ENCODE measurements at places on chromosomes 2 and 18.

DNA sequence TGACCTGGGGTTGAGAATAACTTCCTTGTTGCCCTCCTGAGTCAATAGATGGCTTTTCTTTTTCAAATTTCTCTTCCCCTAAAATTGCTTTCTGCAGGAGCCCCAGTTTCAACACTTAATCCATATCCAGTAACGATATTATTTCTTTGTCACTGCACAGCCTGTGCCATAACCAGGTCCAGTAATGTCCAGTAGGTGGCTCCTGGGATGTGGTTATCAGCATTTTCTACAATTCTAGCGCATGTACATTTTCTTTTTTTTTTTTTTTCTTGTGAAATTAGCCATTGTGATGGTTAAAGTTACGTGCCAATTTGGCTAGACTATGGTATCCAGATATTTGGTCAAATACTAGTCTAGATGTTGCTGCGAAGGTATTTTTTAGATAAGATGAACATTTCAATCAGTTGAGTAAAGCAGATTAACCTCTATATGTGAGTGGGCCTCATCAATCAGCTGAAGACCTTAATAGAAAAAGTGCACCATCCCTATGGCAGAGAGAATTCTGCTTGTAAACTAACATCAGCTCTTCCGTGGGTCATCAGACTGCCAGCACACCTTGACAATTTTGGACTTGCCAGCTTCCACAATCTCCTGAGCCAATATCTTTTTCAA is 72.9 kb upstream of the SCG2 start:
- DNase-seq: no peak

- DNase-seq: no peak
Measured at GRCh38 chr2:96739076-96739632, 710 bp downstream of the LMAN2L start.

GRCh38 chr2:210539578-210540416 is 16.6 kb upstream of the CPS1 start:
- no peak for DNase-seq

GRCh38 chr18:53509886-53510285 is 714.6 kb downstream of the MBD2 start:
- DNase-seq: no peak

DNA sequence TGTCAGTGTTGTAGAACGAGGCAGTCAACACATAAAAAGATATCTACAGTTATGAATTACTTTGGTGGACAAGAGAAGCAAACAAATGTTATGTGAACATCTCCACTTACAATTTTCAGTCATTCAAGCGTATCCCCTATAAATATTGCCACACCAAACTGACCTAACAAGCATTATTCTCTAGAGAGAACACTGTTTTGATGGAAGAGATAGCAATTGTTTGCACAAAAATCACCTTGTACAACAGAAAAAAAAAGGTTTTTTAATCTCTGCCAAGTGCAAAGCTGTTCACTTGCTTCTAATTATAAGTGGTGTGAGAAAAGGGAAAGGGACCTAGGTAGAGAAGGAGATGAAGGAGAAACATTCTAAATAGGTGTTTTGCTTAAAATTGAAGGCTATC is 33.8 kb downstream of the PID1 start:
- no peak for DNase-seq

GRCh38 chr2:96404446-96405373 is 69.1 kb downstream of the NCAPH start:
- DNase-seq: peak; percentile 50

DNA sequence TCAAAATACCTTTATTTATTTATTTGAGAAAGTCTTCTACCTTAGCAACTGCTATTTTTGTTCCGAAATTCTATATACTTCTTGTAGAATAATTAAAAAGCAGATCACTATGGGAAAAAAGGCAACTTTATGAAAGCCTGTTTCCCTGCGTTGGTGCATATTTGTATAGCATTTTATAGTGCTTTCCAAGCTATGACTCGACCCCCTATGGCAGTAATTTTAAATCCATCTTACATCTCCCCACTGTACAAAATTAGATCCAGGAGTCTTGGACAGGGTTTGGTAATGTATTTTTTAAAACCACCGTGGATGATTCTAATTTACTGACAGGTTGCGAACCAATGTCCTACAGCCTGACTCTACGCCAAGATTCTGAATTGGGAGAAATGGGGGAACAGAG is 10.1 kb downstream of the TANK start:
- no peak for DNase-seq

GRCh38 chr2:38556006-38556801 is 46.5 kb downstream of the HNRNPLL start:
- DNase-seq: no peak

DNA sequence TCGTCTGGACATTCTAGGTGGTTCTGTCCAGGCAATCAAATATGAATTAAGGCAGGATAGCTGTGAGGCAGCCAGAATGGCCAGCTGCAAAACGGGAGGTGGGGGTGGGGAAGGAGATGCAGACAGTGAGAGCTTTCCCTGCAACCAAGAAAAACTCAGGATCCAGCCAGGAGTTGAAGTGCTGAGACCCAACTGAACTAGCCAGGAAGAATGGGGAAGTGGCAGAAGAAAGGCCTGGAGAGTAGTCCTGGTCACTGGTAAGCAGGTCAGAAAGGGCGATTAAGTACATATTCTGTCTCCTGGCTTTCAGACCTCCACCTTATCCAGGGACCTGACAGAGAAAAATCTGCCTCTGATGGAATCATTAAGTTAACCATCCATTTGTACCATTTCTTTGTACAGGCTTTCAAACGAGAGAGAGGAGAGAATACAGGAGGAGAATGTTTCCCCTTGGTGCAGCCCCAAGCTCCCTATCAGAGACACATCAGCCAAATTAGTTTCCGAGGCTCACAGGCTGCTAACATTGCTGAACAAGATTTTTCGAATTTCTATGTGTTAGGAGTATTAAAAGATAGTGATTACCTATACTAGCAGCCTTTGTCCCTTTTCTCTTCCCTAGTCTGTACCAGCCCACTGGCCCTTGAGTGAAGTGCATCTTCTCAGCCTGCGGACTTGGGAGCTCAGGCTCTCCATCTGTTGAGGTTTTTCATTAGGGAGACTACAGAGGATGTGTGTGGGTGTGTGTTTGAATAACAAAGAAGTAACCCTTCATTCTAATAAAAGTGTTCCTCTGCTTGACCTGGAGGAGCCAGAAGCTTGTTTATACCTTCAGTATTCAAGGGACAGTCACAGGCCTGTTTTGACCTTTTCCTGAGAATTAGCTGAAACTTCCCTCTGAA is 12.5 kb upstream of the HOXD1 start:
- DNase-seq: peak; percentile 18

DNA sequence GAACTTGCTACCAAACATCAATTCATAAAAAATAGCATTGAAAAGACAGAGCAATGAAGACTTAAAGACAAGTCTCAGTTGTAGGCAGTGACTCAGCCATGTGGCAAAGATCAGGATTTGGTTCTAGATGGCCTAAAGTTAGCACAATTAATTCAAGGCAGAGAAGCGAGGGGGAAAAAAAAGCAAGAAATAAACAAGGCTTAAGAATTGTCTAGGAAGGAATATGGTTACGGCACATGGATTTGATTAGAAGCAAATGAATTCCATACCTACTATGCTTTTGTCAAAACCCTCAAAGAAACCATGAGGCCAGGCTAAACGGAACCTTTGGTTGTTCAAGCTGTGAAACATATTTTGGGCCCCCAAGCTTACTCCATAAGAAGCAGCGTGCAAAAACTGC is 362.2 kb upstream of the KCNH7 start:
- no peak for DNase-seq

- DNase-seq: no peak
Measured at GRCh38 chr2:85541753-85542457, 2.9 kb downstream of the MAT2A start.

DNA sequence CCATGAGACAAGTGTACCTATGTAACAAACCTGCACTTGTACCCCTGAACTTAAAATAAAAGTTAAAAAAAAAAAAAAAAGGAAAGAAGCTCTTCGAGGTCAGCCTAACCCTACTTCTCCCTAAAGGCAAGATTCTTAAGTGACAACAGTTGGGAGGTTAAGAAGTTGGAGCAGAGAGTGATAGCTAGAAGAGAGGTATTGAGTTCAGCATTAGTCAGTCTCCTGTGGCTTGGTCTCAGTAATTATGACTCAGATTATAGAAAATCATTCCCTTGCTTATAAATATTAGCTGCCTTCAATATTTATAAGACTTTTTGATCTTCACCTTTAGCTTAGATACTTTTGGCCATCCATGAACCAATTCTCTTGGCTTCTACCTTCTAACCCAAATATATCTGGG is 926.8 kb upstream of the SLC39A10 start:
- no peak for DNase-seq

DNA sequence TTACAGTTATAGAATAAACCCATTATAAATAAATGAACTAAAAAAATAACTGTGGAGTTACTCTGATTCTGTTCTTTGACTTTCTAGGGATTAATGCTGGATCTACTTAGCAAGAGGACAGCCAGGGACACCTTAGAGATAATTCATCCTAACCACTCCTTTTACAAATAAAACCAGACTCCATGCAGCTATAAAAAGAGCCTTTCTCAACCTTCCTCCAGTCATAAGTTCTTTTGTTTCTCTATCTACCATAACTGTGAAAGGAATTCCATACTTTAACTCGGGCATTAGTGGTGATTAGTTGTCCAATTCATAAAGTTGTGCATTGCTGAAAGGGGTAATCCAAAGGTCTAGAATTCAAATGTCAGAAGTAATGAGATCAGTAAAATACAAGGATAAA is 682.4 kb downstream of the DPP10 start:
- no peak for DNase-seq

GRCh38 chr2:163347982-163348856 is 387.6 kb downstream of the FIGN start:
- DNase-seq: peak; percentile 14

GRCh38 chr2:18903750-18904149 is 314.4 kb upstream of the NT5C1B start:
- DNase-seq: no peak

DNA sequence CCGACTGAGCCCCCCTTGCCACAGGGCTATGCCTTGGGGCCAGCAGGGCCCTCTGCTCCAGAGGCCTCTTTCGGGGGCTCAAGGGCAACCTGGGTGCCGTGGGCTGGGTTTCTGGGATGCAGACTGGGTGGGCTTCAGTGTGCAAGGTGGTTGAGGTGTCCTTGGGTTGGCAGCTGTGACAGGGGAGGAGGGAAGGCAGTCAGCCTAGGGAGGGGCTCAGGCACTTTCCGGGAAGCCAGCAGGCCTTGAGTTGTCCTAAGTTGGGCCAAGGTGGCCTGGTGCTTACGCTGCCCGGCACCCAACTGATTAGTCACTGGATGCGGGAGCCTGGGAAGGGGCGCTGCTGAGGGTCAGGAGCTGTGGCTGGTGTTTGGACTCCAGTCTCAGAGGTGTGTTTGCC is 199.5 kb downstream of the TWIST2 start:
- DNase-seq: no peak

DNA sequence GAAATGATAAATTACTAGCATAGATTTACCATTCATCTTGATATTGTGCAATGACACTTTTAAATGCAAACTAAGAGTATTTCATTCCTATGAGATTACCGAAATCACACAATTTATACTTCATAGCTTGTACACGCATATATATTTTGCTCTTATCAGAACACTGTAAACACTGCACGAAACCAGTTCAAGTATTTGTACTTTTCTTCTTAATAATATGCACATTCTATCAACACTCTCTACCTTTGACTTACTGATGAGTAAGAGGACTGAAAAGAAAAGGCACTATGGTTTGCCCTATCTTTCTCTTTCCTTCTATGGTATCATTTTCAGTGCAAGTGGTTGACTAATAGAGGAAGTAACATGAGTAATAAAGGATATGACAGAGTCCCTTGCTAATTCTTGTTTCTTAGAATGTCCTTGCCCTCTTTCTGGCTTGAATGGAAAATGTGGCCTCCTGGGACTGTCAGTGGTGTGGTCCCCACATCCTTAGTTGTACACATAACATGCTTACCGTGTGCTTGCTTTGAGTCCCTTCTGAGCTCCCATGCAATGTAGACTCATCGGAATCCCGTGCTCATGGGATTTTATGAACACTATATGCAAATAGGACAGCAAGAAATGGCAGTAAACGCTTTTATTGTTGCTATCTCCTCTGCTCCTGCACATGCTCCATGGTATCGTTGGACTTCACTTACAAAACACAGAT is 363.5 kb upstream of the TNP1 start:
- no peak for DNase-seq

GRCh38 chr2:67919490-67919889 is 143.3 kb downstream of the C1D start:
- no peak for DNase-seq

DNA sequence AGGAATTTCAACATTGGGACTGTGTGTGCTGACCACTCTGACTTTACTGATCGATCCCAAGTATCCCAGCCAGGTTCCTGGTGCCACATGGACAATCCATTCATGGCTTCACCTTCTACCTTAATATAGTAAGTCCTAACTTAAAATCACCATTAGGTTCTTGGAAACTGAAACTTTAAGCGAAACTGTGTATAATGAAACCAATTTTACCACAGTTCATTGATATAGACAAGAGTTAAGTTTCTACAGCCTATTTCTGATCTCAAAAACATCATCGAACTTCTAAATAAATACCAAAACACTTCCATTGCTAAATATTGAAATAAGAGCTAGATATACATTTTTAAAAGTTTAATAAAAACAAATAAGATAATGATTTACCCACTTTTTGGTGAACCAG is 4.4 kb upstream of the EXOC6B start:
- no peak for DNase-seq

GRCh38 chr2:39513641-39514094 is 76.6 kb upstream of the MAP4K3 start:
- DNase-seq: peak; percentile 28

DNA sequence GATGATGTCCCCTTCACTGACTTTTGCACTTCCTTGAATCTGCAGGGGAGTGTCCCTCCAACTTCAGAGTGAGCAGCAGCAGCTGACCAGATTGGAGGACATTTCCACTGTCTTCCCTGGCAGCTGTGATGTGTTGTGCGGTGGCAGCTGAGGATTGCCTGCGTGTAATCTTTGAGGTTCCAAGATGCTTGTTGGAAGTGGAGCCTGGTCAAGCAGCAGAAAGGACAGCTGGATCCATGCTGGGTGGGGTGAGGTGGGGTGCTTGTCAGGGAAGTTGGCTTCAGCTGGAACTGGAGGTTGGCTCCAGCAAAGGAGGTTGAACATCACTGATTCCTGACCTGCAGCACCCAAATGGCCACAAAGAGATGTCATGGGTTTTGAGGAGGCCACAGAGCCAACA is 64.8 kb downstream of the ST3GAL5 start:
- no peak for DNase-seq

DNA sequence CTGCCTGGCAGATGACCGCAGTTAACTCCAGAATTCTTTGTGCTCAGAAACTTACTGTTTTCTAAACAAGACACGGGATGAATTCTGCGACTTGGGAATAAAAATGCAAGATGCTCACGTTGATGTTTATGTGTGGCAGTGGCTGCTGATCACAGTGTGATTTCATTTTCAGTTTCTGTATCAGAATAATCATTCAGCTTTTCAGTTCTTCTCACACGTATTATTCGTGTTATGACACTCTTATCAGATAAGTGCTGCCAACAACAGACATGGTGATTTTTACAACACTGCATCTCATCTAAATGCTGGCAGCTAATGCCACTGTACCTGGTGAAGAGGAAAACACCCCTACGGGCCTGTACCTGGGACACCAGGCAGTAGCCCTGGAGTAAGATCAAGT is 272.9 kb upstream of the REV1 start:
- DNase-seq: no peak

GRCh38 chr2:190584980-190585661 is 50.6 kb upstream of the NEMP2 start:
- DNase-seq: no peak
